ENCODE measurements at places on chromosomes 2 and 18.

- peak; percentile 69 for DNase-seq
These were observed 24.7 kb downstream of the PKDCC start for GRCh38 chr2:42072349-42073118.

- no peak for DNase-seq
These were observed 89.2 kb upstream of the CXCR4 start for GRCh38 chr2:136207030-136207623.

GRCh38 chr18:23585007-23585871 is 1.1 kb downstream of the NPC1 start:
- no peak for DNase-seq

GRCh38 chr2:85485815-85486214 is 53.2 kb upstream of the MAT2A start:
- DNase-seq = no peak

DNA sequence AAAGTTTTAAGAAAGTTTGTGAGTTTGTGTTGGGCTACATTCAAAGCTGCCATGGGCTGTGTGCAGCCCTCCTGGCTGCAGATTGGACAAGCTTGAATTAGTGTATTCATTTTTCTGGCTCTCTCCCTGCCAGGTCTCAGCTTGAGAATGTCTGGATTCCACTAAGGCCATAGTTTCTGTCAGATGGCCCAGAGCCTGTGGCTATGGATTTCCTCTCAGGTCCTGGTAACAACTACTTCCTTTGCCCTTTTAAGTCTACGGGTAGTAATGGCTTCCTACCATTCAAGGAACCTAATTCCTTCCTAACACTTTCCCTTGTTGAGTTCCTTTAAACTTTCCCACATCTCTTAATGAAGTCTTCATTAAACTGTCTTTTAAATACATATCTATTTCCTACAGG is 24.3 kb upstream of the PSMD14 start:
- DNase-seq = no peak

DNA sequence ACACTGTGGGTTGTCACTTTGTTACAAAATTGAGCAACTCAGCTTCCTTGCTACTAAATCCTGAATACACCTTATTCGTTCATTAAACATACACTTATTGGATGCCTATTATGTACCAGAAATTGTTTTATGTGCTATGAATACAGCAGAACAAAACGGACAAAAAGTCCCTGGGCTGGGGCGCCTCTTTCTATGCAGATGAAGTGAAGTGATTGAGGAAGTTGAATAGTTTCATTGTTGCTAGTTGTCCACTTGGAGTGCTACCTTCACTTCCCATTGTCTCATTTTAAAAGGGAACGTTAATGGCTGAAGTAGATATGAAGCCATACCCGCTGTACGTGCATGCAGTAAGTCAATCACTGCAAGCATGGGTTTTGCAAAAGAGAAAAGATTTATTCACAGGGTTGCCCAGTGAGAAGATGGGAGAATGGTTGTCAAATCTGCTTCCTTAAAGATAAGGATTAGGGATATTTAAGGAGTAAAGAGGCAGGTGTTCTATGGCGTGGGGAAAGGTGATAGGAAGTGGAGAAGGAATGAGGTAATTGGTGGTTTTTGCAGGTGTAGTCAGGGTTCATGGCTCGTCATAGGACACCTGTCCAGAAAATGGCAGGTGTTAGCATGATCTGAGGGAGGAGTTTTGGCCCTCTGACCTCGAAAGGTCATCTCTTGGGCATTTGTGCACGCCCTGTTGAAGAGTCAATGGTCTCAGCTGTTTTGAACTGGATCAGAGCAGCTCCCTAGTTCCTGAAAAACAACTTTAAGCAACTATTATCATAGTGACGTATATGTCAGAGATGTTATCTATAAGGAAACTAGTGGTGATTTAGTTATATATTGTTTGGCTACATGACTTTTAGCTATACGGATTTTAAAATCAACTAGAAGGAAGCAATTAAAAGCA is 23.5 kb downstream of the TRPM8 start:
- no peak for DNase-seq

DNA sequence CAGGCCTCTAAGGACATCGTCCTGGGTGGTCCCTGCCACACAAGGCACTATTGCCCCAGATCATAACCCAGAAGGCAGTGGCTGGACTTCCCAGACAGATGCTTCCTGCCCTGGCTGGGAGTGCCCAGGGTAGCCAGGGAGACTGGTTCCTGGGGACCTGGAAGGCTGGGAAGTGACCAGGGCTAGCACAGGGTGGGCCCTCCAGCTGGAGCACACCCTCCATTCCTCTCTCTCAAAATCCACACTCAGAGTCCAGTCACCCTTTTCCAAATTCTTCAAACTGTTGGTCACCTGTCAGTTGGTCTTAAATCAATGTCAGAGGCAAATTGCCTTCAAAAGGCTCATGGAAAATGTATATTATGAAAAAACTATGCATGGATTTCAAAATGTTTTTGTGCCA is 11.6 kb upstream of the TUBB6 start:
- no peak for DNase-seq

Data from heart right ventricle (tissue), 16 donors.